H9 (cell line): ENCODE measurements at places on chromosomes 4 and X.
A peak's percentile ranks its signal among the peaks of the same experiment; 100 is the strongest.

DNA sequence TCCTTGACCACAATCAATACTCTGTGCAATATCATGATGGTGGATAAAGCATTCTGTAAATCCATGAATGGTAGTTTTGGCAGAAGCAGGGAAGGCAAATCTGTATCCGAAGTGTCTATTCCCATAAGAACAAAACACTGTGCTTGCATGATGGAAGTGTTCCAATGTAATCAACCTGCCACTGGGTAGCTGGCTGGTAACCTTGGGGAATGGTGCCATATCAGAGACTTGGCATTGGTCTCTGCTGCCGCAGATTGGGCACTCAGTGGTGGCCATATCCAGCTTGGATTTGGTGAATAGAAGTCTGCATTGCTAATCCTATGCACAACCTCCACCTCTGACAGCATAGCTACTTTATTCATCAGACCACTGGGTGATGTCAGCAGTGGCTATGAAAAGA is 114.3 kb upstream of the EMCN start:
- no peak for DNase-seq

DNA sequence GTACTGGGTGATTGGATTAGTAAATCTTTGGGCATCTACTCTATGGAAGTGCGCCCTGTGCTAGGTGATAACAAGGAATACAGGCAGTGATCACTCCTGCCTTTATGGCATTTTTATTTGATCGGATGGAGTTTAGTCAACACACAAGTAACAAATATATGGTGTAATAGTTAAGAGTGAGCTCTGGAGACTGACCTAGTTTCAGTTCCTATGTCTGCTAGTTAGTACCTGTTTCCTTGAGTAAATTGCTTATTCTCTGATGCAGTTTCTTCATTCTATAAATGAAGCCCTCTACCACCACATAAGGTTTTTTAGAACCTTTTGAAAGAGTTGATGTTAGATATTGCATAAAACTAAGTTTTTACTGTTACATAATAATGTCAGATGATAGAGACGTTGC is 134.6 kb downstream of the KDM6A start:
- no peak for DNase-seq

- no peak for DNase-seq
Observed at GRCh38 chrX:43564953-43565352, 91.1 kb upstream of the MAOA start.

- peak; percentile 42 for DNase-seq
Observed at GRCh38 chrX:26783512-26784225, 567.7 kb downstream of the MAGEB5 start.

GRCh38 chrX:56789518-56790070 is 60.6 kb downstream of the NBDY start:
- no peak for DNase-seq
